ENCODE measurements at places on chromosomes 3 and 15.

DNA sequence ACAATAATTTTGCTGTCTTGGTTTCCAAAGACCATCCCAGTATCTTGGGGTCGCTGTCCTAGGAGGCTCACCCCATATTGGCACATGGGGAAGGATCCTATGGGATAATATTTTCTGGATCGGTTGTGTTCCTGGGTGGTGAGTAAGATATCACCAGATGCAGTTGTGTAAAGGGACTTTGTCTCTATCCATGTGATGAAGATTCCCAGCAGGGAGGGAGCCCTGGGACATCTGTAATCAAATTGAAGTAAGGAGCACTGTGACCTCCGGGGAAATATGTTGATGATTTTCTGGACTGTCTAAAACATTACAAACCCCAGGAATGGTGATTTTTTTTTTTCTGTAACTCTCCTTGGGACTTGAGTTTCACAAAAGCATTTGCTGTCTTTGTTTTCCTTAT lies 36.2 kb upstream of the LRTM1 start:
- DNase-seq, result no peak

- no peak for DNase-seq
Measured at GRCh38 chr15:98785807-98786621, 137.7 kb downstream of the IGF1R start.

GRCh38 chr3:101602731-101603130 lies 28.8 kb downstream of the PCNP start:
- DNase-seq, result no peak

- peak; percentile 67 for DNase-seq
Measured at GRCh38 chr15:40782609-40783227, 12.9 kb downstream of the C15orf62 start.

DNA sequence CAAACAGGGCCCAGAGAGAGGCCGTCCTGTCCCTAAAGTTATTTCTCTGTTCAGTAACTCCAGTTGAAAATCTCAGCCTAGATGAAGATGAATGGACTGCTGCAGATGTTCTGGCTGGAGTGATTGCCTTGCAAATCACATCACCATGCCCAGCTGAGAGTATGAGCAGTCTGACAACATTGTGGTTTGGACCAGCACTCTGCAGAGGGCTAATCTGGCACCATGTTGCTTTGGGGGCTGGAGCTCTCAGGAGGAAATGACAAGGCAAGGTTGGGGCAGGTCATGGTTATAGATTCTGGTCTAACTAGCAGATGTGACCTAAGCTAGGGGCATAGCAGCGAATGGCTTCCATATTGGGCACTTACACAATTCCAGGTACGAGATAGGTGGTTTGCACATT lies 314.2 kb downstream of the CLSTN2 start:
- DNase-seq, result no peak

DNA sequence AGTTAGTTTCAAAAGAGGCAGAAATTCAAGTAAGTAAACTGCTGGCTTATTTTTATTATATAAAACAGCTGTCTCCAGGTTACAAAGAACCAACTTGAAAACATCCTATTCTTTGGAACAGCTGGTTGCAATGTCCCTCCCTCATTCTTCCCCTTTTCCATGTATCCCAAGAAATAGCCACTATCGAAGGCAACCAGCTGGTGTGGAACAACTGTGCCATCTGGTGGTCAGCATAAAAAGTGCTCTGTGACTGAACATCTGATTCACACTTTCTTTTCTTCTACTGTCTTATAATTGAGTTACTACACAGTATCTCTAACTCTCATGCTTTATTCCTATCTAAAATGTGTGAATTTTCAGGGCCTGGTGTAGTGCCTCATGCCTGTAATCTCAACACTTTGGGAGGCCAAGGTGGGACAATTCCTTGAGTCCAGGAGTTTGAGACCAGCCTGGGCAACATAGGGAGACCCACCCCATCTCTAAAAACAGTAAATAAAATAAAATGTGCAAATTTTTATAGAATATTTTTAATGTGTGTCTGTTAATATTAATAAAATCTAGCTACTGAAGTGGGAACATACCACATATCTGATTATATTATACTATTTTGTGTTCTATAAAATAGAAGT lies 9.6 kb downstream of the OSBPL11 start:
- DNase-seq, result peak; percentile 37

GRCh38 chr15:45231132-45231531 lies 20.9 kb upstream of the SLC28A2 start:
- no peak for DNase-seq

DNA sequence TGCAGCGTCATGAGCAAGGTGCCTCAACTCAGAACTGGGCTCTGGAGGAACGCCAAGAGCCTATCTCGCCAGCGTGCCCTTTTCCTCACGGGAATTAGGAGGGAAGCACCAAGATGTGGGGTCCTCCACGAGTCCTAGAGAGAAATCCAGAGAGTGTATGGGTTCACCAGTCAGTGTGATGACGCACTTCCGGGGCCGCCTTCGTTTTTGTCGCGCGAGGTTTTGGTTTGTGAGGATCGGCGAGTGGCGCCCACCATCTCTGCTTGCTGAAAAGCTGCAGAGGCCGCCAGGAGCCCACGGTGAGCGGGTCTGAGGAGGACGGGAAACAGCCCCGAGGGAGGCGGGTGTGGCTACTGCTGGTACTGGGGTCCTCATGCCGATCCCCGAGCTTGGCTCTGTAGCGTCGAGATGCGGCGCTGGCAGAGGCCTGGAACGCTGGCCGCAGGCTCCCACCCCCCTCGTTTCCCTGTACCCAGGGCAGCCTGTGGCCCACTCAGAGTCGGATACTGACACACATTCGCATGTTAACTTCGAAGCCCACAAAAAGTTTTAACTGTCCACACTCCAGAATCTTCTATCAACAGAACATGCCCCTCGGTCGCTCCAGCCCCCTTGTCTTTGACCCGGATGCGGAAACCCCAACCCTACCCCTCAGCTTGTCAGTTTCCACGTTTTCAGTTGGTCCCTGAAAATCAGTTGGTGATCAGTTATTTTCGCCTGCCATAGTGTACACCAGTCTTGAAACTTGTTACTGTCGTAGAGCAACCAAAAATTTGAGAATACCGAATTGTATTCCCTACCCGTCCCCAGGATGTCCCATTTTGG lies 30.4 kb downstream of the ZNF662 start:
- DNase-seq, result no peak

- no peak for DNase-seq
Measured at GRCh38 chr15:81339321-81339720, 15.4 kb upstream of the STARD5 start.

DNA sequence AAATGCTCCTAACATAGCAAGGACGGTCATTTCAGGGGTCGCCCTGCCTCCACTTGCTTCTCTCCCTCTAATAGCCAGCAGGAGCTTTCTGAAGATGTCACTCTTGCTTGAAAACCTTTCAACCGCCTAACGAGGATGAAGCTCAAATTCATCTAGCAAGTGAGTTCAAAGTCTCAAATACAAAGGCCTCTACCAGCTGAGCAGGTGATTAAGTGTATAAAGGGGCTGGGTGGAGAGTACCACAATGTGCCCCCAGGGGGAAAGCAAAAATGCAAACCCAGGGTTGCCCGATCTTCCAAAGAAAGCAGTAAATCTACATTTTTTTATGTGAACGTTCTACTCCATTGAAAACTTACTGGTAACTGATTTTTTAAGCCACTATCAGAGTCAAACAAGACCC lies 50.4 kb upstream of the GRIP2 start:
- no peak for DNase-seq

DNA sequence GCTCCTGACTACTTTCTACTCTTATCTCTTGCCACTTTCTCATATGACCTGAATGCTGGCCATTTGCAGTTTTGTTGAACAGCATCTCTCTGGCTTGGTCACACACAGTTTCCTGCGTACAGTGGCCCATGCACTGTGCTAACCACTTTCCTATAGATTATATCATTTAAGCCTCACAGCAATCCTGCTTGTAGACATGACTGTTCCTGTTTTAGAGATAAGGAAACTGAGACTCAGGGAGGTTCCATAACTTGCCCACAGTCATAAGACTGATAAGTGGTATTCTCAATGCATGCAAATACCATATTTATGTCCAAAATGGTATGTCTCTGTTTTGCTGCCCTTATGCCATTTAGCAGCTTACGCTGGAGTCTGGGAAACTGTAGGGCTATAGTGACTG lies 229.5 kb downstream of the NR1D2 start:
- DNase-seq, result no peak

- DNase-seq, result no peak
Measured at GRCh38 chr3:66270288-66270687, 49.5 kb downstream of the SLC25A26 start.

- DNase-seq, result no peak
Measured at GRCh38 chr3:19527746-19528145, 379.4 kb downstream of the KCNH8 start.

DNA sequence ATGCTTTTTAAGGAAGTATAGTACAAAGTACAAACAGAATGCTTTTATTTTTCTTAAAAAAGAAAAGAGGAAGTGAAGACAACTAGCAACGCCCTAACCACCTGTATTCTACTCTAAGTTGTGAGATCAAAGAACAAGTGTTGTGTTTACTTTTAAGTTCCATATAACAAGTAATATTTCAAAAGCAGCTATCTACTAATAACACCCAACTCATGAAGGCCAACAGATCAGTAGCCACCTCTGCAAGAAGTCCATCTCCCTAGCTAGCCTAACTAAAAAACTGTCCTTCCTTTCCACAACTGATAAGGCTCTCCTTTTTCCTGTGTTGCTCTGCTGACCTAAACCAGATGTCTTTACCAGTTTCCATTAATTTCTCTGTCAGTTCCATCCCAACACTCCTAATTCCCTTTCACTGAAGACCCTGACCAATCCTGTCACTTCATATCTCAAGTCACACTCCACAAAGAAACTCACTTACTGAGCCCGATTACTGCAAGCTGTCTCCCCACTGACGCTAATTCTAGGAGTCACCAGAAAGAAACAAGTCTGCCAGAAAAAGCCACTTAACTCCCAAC lies 26.9 kb downstream of the PHC3 start:
- no peak for DNase-seq

- DNase-seq, result no peak
Measured at GRCh38 chr15:30929064-30929669, 25.5 kb downstream of the FAN1 start.

- no peak for DNase-seq
Measured at GRCh38 chr3:122364490-122364889, 18.5 kb downstream of the MIX23 start.

- DNase-seq, result no peak
Measured at GRCh38 chr3:177710506-177710905, 513.2 kb upstream of the TBL1XR1 start.

GRCh38 chr3:152760024-152760563 lies 74.8 kb upstream of the P2RY1 start:
- DNase-seq, result no peak

- no peak for DNase-seq
Measured at GRCh38 chr15:78455749-78456148, 17.7 kb downstream of the IREB2 start.

DNA sequence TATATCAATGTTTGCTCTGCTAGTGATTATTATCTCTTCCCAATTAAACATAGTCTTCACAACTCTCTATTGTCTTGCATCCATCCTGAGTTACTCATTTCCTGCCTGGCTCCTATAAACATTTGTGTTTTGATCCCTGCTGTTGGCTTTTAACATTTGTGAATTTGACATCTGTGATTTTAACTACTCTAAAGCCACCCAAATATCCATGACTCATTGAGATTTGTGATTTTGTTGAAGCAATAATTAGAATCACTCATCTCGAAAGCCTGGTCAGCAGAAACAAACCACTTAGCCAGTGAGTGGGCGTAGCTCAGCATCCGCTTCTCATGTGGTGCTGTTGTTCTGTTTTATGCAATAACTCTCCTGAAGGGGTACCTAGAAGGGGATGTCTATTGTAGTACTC lies 174.3 kb upstream of the ZBTB20 start:
- DNase-seq, result peak; percentile 51

DNA sequence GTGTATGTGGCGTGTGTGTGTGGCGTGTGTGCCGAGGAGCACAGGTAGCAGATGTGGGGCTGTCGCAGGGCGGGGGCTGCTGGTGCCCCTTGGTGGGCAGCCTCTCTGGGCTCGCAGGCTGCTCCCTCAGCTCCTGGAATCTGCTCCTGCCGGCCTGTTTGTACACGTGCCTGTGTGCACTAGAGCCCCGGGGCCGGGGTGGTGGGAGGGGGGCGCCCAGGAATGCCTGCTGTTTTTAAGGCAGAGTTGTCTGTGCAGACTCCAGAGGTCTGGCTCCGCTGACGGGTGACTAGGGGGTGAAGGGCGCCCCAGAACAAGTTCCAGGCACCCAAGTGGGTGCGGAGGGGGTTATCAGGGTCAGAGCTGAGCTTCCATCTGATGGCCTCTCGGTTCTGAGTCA lies 112.2 kb downstream of the FBLN2 start:
- DNase-seq, result no peak

- peak; percentile 21 for DNase-seq
Measured at GRCh38 chr3:185070491-185071286, 82.2 kb downstream of the C3orf70 start.

- no peak for DNase-seq
Measured at GRCh38 chr3:146148468-146148931, 12.5 kb downstream of the PLOD2 start.

GRCh38 chr3:13424865-13425617 lies 4.9 kb upstream of the NUP210 start:
- DNase-seq, result no peak

DNA sequence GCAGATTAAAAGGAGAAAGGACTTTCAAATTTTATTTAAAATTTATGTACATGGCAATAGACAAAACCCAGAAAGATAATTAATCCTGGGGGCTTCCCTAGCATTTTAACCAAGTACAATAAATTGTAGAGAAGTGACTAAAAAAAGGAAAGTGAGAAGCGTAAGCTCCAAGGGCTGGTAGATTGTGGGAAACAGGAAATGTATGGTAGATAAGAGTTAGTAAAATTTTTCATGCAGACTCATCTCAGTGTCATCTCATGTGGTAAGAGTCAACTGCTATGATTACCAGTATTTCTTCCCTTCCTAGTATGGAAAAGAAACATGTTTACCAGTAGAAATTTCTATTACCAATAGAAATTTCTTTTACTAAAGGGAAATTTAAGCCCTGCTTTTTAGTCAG lies 464.3 kb upstream of the AGTR1 start:
- no peak for DNase-seq

GRCh38 chr3:4672725-4673275 lies 179.7 kb downstream of the ITPR1 start:
- DNase-seq, result no peak

DNA sequence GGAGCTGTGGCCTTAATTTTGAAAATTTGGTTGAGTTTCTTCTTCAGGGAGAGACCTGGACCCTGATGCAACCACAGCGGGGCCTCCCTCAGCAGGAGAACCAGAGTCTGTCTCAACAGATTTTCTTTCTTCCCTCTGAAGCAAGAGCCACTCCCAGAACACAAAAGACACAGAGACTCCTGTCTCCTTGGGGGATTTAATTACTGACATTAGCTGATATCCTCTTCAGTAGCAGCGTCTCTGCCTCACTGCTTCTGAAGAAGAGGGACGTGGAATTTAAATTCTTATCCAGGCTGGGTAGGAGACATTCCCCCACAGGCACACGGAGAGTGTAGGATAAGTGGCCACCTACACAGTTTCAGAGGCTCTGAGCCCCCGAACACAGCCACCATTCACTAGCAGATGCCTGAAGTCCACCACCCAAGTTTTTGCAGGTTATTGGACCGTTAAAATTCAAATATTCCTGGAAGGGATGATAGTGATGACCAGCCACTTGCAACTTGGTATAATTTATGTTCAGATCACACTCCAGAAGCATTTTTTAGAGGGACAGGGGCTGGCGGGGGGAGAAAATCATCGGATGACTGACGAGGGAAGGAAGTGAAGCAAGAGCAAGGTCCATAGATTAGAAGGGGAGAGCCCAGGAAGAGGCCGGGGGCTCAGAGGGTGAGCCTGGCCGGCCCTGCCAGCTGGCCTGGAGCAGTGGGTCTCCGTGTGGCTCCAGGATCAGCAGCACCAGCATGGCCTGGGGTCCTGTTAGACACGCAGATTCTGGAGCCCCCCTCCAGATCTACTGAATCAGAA lies 109.7 kb downstream of the BDH1 start:
- DNase-seq, result no peak
